ENCODE measurements at places on chromosomes 5 and 9.

DNA sequence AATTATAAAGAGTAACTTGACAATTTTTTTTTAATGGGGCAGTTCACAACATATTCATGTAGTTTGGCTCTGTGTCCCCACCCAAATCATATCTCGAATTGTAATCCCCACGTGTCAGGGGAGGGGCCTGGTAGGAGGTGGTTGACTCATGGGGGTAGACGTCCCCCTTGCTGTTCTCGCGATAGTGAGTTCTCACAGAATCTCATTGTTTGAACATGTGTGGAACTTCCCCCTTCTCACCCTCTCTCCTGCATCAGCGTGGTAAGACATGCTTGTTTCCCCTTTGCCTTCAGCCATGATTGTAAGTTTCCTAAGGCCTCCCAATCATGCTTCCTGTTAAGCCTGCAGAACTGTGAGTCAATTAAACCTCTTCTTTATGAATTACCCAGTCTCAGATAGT is 40.7 kb downstream of the FBXW11 start:
- DNase-seq: no peak

DNA sequence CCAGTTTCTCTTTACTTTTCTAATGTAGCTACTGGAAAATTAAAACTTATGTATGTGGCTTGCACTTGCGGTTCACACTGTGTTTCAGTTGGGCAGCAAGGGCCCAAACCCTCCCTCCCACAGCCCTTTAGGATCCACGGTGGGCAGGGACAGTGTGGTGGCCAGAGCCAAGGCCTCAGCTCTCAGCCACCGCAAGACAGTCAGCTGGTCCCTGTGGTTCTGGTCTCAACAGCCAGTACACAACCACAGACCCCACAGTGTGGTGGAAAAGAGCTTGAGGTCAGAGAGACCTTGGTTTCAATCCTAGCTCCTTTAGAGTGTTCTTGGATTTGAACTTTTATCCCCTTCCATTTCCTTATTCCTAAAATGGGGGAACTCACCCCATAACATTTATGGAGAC is 153.0 kb upstream of the SMIM23 start:
- no peak for DNase-seq

- DNase-seq: peak; percentile 39
Measured at GRCh38 chr9:127877566-127877998, at the start of gene AK1. Gene AK1 (minus strand): TSS chr9:127877675. CDS start chr9:127874617, 3,058 bp downstream.

DNA sequence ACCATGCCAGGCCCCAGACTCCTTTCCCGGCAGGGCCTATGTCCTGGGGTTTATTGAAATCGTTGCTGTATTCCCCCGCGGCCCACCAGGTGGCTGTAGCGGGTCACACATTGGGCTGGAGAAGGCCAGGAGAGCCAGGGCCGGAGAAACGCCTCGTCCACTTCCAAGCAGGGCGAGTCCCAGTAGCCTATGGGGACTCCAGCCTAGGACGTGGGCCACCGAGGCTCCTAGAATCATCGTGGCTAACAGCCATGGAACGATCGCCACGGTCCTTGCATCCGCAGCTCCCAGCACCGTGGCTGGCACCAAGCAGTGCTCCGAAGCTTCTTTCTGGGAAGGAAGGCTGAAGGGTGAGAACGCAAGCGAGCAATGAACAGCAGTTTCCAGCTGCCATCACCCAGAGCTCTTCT is 87.7 kb downstream of the ENTREP1 start:
- DNase-seq: peak; percentile 34

GRCh38 chr5:95411474-95411873 is 20.3 kb downstream of the FAM81B start:
- no peak for DNase-seq

DNA sequence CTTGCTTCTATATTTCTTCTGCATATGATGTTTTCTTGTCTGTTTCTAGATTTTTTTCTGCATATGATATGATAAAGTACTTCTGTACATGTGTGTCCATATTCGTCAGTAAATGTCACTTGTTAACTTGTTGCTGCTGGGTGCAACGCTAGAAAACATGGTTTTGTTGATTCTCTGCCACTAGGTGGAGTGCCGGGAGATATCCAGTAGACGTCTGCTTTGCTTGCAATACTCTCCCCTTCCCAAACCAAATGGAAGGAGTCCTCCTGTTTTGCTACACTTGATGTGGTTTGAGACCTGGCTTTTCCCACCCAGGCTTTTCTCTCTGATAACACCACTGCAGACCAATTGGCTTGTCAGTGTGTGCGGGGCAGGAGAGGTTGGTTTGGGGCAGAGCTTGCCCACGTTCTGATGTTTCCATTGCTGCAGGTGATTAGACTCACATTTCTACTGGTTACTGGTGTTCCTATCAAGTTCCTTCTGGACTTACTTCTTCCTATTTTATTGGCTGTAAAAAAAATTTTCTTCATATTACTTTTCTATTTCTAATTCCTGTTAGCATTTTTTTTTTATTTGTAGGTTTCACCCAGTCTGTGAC is 900.0 kb upstream of the CDH10 start:
- DNase-seq: no peak

GRCh38 chr9:98808411-98808815 is 943 bp downstream of the GALNT12 start:
- DNase-seq: no peak

GRCh38 chr5:51381761-51382474 is 1.3 kb upstream of the ISL1 start:
- DNase-seq: no peak

GRCh38 chr9:38380230-38380871 is 12.2 kb upstream of the ALDH1B1 start:
- DNase-seq: no peak

DNA sequence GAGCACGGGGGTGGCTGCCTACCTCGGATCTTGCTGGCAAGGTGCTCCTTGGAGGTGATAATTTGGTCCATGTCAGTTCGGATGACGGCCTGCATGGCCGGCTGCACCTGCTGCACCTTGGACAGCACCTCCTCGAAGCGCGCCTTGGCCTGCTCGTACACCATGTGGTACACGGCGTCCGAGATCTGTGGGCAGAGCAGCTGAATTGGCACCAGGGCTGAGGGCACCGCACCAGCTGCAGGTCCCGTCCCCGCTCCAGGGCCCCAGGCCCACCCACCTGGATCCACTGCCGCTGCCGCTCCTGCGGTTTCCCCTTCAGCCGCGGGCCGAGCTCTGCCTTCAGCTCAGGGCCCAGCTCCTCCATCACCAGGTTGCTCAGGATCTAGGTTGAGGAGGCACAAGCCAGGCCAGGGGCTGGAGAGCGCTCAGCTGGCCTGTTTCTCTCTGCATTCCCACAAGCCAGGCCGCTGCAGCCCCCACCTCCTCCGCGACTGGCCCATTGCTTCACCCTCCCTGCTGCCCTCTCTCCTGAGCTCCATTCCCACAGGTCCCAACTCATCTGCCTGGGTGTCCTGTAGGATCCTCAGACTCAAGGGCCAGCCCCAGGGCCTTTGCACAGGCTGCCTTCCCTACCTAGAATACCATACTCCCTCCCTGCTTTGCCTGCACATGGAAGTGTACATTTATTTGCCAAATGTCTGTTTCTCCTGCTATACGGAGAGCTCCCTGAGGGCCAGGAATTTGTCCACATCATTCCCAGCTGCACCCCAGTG is 65.7 kb downstream of the LRSAM1 start:
- DNase-seq: no peak

DNA sequence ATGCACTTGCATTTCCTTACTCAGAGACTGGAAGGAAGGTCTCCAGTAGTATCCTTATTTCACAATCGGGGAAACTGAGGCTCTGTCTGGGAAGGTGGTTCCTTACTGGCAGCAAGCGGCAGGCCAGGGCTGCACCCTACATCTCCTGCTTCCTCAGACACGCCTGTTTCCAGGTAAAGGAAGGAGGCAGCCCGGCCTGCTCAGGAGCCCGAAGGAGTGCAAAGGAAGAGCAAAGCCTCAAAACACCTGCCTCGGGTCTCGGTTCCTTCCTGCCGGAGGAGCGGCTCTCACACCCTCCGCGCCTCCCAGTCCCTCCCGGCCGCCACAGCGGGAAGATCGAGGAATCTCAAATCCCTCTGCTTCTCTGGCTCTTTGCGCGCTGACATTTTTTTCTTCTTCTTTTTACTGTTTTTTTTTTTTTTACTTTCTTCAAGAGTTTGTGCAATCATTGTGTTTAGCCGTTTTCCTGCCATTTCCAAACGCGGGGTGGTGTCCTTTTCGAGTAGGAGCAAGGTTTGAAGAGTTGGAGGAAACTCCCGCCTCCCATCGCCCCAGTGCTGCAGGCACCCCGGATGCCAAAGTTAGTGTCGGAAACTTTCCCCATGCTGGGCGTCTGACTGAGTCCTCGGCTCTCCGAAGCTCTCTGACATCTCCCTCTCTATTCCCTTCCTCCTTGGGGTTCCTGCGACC is 1.0 kb downstream of the GGTA1 start:
- DNase-seq: no peak

DNA sequence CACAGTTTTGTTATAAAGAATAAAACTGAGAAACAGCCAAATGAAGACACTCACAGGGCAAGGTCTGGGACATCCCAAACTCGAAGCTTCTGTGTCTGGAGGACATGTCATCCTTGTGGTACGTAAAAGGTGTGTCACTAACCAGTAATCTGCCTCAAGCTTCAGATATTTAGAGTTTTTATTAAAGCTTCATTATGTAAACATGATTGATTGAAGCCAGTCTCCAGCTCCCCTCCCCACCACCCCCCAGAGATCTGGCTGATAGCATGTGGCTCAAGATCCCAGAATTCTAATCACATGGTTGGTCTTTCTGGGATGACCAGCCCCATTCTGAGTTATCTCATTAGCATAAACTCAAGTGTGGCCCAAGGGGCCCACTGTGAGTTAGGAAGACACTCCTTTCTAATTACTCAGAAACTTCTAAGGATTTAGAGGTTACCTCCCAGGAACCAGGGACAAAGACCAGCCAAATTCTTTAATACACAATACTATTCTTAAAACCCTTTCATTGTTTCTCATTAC is 31.4 kb upstream of the ERAP1 start:
- no peak for DNase-seq

DNA sequence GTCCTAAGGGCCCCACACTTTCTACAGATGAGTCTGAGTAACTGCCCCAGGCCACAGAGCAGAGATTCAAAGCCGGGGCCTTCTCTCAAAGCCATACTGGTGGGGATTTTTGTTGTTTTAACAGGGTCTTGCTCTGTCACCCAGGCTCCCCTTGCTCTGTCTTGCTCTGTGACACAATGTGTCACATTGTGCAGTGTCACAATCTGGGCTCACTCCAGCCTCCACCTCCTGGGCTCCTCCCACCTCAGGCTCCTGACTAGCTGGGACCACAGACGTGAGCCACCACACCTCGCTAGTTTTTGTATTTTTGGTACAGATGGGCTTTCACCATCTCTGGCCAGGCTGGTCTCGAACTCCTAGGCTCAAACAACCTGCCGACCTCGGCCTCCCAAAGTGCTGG is 8.6 kb downstream of the AGPAT2 start:
- no peak for DNase-seq

DNA sequence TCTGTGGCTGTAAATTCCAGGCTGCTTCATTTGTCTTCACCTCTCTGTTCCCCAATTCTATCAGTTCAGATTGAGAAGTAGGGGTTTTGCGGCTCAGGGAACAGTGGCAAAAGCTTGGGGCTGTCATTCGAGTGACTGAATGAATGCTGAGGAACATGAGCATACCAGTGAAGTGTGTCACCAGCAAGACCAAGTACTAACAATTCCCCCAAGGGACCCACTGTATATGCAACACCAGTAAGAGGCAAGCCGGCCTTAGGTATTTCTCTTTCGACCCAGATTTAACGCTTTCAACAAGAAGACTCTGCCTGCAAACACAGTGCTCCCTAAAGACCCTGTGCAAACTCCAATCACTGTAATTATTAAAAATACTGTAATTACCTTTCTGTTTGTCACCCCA is 25.8 kb downstream of the KLHL3 start:
- no peak for DNase-seq

DNA sequence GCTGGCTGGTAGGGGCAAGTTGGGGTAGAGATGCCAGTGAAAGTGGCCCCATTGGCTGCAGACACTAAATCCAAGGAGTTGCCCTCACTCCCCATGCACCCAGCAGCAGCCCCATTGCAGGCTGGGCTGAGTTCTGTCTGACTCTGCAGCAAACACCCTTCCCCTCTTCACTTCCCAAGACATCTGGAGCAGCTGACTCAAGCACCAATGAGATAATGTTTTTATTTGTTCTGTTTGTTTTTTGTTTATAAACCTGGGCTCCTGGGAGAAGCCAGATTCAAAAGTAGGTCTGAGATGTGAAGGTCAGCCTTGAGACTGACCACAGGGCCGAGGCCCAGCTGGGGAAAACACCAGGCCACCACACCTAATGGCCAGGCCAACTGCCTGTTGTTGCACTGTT is 545.9 kb upstream of the KLF4 start:
- no peak for DNase-seq

GRCh38 chr5:36790847-36791246 is 85.7 kb upstream of the NIPBL start:
- no peak for DNase-seq

GRCh38 chr9:37062336-37062735 is 28.3 kb upstream of the PAX5 start:
- no peak for DNase-seq

DNA sequence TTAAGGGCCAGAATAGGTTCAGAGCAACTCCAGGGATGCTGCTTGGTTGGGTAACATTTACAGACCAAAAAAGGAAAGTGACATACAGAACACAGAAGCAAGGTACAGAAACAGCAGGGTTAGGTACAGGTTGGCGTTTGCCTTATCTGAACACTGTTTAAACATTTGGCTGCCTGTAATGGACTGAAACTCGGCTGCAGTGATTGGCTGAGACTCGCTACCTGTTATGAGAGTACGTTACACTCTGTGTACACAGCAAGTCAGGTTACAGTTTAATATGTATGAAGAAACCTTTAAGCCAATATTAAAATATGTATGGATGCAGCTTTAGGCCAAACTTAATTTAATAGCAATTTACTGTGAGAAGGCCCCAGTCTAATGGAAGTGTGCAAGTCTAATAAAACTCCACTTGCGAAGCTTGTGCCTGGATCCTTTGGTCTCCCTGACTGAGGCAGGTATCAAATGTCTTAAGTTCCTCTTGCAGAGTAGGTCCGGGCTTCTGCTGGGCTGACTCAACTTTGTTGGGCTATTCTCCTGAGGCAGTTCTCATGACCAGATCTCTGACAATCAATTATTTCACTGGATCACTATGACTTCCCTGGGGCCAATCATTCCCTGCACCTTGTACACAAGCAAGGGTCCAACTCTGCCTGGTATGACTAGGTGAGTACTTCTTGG is 204.9 kb downstream of the ZNF462 start:
- no peak for DNase-seq

DNA sequence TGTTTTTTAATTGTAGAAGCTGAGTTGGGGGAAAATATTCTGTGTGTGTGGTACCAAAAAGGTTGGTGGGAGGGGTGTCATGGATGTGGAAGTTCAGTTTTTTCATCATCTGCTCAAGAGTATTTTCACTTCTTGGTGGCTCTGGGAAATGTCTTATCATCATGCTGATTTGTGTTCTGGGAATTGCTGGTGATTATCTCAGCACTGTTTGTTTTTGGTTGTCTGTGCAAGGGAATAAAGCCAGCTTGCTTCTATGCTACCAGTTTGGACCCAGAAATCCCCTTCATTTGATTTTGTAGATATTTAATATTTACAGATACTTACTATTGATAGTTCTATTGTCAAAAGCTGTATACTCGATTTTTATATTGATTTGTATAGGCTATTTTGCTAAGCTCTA is 2289.7 kb downstream of the MAT2B start:
- DNase-seq: no peak

- DNase-seq: no peak
Measured at GRCh38 chr9:121445986-121446385, 53.7 kb downstream of the GGTA1 start.
